ENCODE measurements at places on chromosomes 4 and X.

GRCh38 chr4:161097821-161098220 lies 1066.0 kb downstream of the FSTL5 start:
- DNase-seq: no peak

DNA sequence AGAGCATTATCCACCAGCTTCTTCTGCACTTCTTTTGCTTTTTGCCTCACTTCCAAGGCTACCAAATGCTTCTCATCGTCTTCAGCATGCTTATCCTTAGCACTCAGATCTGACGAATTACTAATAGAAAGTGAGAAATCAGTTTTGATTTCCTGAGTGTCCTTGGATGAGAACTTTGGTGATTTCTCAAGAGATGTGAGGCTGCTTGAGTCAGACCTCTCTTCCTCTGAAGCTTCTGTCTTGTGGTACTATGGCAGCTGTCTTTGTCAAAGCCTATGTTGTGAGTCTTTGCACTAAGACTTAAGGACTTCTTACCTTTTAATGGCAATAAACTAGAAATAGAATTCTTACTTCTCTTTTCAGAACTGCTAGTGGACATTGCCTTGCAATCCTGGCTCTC lies 169.9 kb downstream of the CPE start:
- DNase-seq: no peak

DNA sequence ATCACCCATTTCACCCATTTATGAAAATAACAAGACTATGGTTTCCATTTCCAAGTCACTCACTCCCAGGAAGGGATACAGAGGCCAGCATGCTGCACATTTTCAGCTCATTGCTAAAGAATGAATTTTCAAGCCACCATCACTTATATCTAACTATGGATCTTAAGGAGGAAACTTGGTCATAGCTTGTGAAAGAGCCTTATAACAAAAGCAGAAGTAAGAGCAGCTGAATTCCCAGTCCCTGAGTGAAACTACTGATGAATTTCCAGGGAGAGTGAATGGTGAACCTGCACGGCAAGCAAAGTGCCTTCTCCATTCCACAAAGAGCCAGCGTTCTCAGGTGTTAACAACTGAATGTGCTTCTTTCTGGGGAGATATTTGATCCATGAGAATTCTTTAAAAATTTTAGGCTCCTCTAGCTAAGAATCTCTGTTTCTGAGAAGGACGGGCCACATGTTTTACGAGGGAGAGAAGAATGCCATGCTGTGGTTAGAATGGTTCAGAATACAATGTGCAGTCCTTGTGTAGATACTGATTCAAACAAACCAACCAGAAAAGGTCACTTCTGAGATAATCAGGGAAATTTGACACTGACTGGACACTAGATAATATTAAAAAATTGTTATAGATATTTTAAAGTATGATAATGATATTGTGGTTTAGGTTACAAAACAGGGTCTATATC lies 24.0 kb downstream of the BTC start:
- DNase-seq: no peak

GRCh38 chr4:148215202-148215601 lies 227.0 kb downstream of the NR3C2 start:
- DNase-seq: no peak

- DNase-seq: no peak
These were observed 11.0 kb upstream of the ADGRG2 start for GRCh38 chrX:19133231-19133630.

- no peak for DNase-seq
These were observed 91.0 kb downstream of the FREM3 start for GRCh38 chr4:143609492-143609891.

GRCh38 chr4:113116414-113117357 lies 67.2 kb downstream of the ANK2 start:
- DNase-seq: no peak

DNA sequence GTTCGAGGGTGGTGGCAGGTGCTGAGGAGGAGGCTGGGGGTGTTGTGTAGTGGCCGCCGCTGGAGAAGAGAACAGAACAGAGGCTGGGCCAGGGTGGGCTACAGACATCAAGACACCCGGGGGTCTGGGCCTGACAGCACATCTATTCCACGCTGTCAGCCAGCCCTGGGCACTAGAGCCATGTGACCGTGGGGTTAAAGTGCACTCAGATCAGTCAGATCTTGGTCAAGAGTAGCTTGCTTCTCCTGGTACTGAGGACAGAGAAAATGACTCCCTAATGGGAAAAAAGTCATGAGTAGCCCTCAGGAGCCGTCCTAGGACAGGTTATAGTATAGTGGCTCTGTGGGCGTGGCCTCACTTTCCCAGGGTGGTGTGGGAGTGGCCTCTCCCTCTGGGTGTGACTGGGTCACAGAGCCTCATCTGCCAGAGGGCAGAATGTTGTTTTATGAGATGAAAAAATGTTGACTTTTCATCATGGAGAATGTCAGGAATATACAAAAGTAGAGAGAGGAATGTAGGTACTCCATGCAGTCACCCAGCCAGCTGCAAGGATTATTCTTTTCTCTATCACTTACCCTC lies 19.4 kb downstream of the TRMT44 start:
- no peak for DNase-seq

DNA sequence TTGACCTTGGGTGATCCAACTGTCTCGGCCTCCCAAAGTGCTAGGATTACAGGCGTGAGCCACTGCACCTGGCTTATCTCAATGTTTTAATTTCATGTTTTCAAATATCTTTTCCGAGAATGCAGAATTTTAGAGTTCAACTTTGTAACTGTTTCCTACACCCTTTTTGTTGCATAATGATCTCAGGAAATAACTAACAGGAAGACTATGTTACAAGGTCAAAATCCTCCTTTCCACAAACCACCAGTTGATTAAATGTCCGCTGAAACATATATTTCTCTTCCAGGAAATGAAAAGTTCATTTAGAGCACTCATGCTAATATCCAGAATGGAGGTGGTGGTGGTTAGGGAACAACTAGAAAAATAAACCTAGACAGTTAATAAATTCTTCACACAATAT lies 377.8 kb downstream of the PPP4R3C start:
- no peak for DNase-seq

DNA sequence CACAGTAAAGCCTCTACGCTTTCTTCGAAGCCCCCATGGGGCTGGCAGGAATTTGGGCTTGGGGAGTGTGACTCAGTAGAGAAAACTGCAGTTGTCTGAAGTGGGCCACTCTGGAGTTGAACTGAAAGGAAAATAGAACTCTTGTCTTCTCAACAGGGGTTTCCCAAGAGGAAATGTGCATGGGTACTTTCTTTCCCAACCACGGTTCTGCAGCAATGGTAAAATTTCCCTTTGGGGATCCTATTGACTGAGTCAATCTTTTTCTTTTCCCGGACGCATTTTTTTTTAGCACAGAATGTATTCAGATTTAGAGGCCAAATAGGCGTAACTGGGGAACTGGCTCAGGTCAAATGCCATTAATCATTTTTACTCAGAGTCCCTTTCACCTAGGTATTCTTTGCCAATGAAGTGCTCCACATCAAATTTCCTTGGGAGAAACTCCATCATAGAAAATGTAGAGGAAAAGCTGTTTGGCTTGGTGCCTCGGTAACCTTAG lies 269.3 kb downstream of the STIM2 start:
- peak; percentile 35 for DNase-seq

DNA sequence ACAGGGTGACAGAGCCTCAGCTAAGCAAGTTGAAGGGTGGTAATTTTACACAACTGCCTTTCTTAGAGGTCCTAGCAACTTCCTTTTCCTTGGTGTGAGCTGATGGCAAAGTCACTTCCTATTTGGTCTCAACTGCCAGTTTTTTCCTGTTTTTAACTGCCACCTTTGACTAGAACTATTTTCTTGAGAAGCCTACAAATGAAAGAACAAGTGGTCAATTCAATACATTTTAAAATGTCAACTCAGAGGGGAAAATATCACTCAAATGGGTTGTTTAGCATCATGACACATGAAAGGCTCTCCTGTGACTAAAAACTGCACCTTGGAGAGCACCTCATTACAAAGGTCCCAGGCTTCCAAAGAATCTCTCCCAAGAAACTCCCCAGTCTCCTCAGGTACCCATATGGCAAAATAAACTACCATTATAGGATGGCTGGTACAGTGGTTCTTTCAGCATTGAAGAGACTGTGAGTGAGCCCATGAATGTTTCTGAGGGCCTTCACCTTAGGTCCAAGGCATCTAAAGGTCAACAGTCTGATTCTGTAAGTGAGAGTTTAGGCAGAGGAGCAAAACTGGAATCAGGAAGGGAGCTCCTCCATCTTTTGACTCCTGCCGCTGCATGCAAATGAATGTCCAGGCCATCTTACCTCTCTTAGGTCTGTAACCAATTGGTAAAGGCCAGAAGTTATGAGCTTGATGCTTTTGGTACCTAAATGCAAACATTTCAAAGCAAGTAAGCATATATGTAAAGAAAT lies 5.5 kb upstream of the STK26 start:
- DNase-seq: no peak

GRCh38 chr4:122104184-122104583 lies 47.9 kb upstream of the BLTP1 start:
- no peak for DNase-seq

GRCh38 chr4:165198329-165198728 lies 9.0 kb upstream of the KLHL2 start:
- DNase-seq: no peak

- peak; percentile 76 for DNase-seq
These were observed at the start of gene WDR45 for GRCh38 chrX:49079489-49080428. TSS of gene WDR45 (minus strand) at chrX:49079887. CDS start at chrX:49078095, 1,792 bp downstream.

- no peak for DNase-seq
These were observed 184.6 kb downstream of the UGT8 start for GRCh38 chr4:114783215-114783595.

DNA sequence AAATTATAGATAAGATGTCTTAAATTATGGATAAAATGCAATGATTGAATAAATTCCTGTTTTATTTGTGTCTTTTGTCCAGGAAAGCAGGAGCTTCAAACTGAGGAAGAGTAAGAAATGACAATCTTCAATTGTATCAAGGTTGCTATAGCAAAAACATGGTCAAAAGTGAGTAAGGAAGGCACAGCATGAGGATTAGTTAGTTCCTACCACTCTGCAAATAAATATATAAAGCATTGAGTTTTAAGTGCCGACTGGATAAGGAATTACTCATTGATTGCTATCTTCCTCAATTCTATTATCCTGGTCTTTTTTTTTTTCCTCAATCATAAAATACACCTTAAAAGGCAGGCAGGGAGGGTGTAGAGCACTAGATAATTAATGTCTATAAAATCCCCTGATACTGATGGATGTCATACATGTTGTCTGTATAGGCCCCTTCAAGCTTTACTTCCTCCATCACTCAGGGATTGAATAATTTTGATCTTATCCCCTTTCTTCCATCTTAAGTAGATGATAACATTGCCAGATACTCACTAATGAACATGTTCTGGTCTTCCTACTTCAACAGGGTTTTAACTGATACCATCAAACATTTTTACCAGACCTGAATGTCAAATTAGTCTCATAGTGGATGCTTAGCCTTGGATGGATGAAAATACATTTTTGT lies 86.6 kb downstream of the MID1 start:
- DNase-seq: no peak

DNA sequence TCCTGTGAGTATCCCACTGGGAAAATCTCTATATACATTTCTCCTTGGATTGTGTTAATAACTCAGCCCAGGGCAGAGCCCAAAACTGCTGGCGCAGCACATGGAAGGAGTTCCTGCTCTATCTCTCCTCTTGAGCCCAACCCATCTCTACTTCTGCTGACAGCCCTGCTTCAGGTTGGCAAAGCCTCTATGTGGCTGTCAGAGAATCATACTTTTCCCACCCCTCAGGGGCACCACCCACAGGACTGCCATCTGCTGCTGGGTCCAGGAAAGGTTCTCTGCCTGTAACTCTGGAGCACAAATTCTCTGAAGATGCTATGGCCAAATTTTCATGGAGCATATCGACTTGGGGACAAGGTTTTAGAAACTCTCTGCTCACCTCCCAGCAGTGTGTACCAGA lies 278.5 kb upstream of the EMCN start:
- no peak for DNase-seq

DNA sequence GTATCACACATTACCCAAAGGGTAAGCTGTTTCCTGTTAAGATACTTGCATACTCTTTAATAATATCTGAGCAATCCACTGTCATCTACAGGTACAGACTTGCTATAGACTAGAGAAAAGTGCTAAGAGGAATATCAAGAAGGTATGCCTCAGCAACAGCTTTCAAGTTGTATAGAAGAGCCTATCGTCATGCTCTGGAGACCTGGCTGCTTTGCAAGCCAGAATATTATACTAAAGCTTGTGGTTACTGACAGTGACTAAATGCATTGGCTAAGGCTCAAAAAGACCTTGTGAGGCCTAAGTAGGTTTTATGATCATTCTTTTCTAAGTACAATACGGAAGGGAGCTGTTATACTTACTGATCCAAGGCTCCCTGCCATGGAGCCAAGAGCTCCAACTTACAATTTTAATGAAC lies 11.3 kb downstream of the LAMP2 start:
- DNase-seq: peak; percentile 70

- peak; percentile 58 for DNase-seq
These were observed 469.2 kb upstream of the DIPK2B start for GRCh38 chrX:45669715-45670340.

GRCh38 chr4:104743215-104743653 lies 248.5 kb upstream of the CXXC4 start:
- no peak for DNase-seq

- DNase-seq: peak; percentile 75
These were observed 69.3 kb downstream of the MGST2 start for GRCh38 chr4:139734875-139735380.

- no peak for DNase-seq
These were observed 341.7 kb downstream of the PPP3CA start for GRCh38 chr4:101005659-101006058.

DNA sequence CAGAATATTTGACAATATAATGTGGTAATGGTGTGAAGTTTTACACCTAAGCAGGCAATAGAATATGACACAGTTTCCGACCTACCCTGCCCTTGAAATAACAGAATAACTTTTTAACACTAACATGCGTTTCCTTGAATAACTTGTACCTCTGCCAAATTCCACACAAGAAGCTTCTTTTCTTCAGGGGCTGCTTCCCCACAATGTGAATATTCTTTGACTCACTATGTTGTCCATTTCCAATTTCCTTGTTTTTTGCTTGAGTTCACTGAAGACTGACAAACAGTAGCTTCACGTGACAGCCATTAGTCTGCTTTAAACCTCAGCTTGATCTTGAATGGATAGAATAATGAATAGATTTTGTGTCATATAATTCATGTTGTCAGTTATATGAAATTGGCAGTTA lies 14.3 kb downstream of the SHROOM3 start:
- peak; percentile 74 for DNase-seq

- no peak for DNase-seq
These were observed 150.3 kb downstream of the RELL1 start for GRCh38 chr4:37535872-37536271.

DNA sequence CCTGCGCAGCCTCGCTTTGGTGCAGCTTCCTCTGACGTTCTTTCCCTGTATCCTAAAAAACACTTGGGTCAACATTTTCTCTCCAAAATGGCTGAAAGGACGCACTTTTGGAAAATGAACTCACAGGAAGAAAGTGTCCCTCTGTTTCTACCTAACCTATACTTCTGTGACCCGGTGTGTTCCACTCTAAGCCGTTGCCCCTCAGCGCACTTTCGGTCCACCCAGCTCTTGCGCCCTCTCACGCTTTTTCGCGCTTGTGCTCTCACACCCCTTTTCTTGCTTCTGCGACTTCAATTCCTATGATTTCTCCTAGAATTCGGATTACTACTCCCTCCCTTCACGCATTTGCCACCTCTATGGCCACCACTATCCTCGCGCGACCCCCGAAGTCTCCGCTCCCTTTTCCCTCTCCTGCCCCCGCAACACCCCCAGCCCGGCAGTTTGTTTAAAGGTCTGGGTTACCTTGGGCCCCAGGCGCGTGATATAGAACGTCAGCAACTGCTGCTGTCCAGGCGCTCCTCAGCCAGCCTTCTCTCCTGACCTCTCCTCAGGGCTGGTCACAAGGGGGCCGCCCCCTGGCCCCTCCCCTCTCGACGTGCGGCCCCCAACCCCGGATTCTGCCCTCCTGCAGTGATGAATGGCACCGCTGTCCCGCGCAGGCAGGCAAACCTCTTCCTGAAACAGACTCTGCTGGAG lies at the start of gene USP51:
Gene USP51 (minus strand): TSS at position 535 of the 696 bp plus-strand sequence. CDS start 909 bp downstream, outside the sequence.
- no peak for DNase-seq

Data from fibroblast of skin of scalp (primary cell).